ENCODE measurements at places on chromosomes 7 and 10. TPM values are rescaled to one million over a fixed set of nuclear protein-coding genes. Genes with fewer than 3 reads are reported as not detected.

POM121 gene
- total RNA-seq: 4.4 TPM

GRCh38 chr10:102702742-102703141 lies 11.5 kb downstream of the ARL3 start:
- DNase-seq: no peak

DNA sequence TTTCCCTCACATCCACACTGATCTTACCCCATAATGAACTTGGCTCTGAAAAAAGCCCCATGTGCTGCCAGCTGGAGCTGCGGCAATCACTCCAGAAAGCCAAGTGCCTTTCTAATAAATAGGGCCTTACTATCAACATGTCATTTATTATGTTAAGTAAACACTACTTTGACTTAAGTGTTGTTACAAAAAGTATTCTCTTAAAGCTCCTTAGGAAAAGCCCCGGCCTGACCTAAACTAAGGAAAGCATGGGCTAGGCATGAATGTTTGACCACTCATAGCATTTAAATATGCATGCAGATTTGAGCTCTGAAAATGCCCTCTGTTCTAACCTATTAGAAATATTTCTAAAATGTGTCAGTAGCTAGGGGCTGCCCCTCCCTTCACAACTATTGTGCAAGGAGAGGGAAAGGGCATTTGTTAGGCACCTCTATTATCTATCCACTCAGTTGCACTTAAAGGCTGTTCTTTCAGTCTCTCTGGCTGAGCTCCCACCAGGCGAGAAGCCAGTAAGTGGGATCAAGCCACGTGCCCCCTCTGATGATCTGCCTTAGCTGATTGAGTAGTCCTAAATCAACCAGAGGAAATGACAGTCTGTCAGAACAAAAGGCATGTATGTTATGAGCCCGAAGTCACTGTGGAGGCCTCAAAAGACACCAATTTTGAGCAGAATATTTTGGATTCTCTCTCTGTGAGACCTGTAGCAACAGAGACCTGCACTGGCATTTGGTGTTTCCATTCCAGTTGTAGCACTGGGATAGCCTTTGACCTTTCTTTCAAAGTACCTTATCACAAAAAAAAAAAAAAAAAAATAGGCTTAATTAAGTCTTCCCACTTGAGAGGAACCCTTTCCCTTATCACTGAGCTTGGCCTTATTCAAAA lies 77.1 kb downstream of the ITGB8 start:
- DNase-seq: no peak

DNA sequence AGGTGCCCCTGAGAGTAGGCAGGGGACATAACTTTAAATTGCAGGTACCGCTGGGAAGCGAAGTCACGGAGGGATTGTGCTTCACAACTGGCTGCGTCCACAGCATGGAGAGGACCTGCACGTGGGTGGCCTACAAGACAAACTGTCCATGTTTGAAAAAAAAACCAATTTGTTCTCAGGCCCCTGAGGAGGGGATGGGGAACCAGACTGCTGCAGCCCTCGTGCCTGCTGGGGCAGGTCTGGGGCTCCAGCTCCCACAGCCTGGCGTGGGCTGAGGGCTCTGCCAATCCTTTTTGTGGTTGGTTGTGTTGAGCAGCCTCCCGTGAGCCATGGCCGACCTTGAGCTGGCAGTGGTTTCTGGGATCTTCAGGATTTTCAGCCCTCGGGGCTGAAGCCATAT lies 9.7 kb downstream of the SFRP5 start:
- DNase-seq: no peak

ZMIZ2 gene
- 0.92 TPM for total RNA-seq

CCDC172 gene
- total RNA-seq: not detected

AMZ1 gene
- not detected for total RNA-seq

DNA sequence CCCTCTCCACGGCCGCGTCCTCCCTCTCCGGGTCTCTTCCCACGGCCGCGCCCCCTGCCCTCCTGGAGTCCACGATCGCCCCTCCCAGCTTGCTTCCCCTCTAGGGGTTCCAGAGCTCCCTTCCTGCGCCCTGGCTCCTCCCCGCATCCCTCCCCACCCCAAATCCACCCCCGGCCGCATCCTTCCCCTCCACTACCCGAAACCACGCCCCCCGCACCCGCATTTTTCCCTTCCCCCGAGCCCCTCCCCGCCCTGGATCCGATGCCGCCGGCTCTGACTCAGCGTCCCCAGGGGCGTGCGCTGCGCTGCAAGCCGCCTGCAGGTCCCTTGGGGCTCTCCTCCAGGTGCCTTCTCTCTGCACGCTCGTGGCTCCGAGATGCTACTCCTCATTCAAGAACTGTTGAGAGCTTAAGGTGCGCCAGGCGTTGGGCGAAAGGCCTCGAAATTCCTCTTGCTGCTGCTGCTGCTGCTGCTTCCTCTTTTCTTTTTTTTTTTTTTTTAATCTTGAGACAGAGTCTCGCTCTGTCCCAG lies 372 bp upstream of the TMEM130 start:
- DNase-seq: peak; percentile 67

TMEM120A gene
- total RNA-seq: 18.2 TPM

- no peak for DNase-seq
These were observed 16.4 kb downstream of the TNRC18 start for GRCh38 chr7:5406957-5407945.

OR2A12 gene
- not detected for total RNA-seq

TRIL gene
- total RNA-seq: not detected

DNA sequence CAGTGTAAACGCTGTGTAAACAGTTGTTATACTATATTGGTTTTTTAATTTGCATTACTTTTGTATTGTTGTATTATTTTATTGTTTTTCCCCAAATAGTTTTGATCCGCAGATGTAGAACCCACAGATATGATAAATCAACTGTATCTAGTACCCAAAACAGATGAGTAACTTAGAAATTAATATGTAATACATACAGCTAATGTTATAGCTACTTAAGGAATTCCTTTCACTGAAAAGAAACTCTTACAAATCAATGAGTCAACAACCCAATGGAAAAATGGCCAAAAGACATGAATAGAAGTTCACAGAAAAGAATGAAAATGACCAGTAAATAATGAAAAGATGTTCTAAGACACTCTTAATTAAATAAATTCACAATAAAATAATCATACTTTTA lies 32.3 kb upstream of the ARL4A start:
- DNase-seq: no peak

DNA sequence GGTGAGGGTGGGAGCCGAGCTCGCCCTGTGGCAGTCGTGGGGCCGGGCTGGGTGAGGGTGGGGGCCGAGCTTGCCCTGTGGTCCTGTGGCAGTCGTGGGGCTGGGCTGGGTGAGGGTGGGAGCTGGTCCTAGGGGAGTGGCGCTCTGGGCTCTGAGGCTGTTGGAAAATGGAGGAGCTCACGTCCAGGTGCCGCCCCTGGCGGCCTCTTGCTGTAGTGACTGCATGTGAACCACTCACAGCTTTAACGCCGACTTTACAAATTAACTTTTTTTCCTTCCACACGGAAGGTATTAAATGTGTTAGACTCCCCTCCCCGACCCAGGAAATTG lies 312.6 kb downstream of the WDR37 start:
- peak; percentile 16 for DNase-seq

DNA sequence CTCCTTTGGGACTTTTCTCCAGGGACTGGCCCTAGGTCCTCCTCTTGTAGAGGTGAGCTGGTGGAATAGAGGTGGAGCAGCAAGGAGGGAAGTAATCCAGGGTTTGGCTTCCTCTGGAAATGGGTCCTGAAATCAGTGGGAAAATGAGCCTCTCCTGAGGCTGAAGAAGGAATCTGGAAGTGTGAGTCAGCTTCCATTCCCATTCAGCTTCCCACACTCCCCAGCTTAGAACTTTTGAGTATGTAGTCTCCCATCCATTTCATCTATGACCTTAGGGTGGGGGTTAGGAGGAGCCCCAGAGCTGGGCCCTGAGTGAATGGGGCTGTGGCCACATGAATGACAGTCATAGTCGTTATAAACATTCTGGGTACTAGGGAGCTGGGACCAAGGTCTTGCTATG lies 17.7 kb downstream of the LDB1 start:
- no peak for DNase-seq

- no peak for DNase-seq
These were observed 4.4 kb upstream of the HERC4 start for GRCh38 chr10:68079434-68079833.

BTBD16 gene
- not detected for total RNA-seq

- no peak for DNase-seq
These were observed 39.6 kb upstream of the ZNF680 start for GRCh38 chr7:64602518-64602917.

- DNase-seq: no peak
These were observed 120.3 kb downstream of the VIPR2 start for GRCh38 chr7:159024280-159024951.

DNA sequence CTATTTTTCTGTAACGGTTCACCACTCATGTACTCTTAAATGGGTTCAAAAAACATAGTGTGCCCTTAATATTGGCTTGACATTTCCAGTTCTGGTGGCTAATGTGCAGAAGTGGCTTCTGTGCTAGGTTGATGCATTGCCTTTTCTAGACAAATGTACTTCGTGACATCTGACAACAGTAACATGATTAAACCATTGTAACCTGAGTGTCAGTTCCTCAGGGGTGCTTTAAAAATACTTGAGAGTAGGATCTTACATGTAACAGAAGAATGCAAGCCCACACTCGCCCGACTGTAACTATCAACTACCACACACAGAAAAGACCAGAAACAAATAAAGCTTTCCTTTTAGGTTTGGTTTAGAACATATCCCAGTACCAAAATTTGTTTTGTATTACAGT lies 393.4 kb upstream of the NFE2L3 start:
- no peak for DNase-seq

TMEM178B gene
- 1.1 TPM for total RNA-seq

DNA sequence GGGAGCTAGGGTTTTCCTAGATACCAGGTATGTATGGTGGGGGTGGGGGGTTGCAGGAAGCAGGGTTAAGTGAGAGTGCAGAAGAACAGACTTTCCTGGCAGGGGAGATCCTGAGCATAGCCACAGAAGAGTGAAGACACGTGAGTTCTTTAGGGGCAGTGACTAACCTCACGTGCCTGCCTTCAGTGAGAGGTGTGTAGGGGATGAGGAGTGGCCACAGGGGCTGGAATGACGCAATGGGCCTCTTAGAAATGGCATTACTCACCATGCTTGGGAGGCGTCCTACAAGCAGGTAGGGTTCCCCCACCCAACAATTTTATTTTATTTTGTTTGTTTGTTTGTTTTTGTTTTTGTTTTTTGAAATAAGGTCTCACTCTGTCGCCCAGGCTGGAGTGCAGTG lies 698.6 kb upstream of the NRP1 start:
- no peak for DNase-seq

- DNase-seq: no peak
These were observed 531.1 kb downstream of the LRMDA start for GRCh38 chr10:75962395-75963061.

TUBAL3 gene
- total RNA-seq: not detected
